ENCODE measurements at places on chromosomes 4 and X.

DNA sequence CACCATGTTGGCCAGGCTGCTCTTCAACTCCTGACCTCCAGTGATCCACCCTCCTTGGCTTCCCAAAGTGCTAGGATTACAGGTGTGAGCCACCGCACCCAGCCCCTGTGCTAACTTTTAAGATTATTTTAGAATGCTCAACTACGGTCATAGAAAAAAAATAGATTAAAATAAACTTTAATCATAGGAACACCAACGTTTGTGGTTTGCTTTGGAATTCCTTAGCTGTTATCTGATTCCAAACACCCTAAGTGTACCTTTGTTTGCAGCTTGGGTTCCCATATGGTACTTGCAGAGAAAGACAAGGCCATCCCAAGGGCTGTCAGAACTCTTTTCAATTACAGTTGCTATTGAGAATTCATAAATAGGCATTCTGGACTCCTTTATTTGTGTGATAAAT is 90.1 kb upstream of the EFHC2 start:
- DNase-seq, result no peak

GRCh38 chr4:77235289-77235854 is 78.4 kb downstream of the CCNG2 start:
- DNase-seq, result no peak

DNA sequence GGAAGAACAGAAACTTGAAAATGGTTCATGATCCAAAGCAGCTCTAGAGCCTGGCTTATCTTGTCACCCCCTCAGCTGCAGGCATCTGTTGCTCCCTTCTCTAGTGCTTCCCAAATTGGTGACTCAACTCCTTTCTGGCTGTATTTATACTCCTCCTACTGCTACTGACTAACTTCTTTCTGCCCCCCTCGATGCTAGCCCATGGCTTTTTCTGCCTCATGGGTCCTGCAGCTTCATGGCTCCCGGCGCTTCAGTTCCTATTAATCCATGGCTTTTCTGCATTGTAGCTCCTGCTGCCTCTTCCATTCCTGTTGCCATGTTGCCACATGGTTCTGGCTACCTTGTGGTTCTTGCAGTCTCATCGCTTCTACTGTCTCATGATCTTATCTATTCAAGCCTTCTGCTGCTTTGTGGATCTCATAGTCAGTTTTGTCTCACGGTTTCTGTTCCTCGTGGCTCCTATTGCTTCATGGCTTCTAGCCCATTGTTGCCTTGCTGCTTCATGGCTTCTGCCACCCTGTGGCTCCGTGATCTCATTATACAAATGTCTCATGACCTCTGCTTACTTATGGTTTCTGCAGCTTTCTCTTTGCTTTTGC is 48.1 kb downstream of the SMC1A start:
- DNase-seq, result no peak

DNA sequence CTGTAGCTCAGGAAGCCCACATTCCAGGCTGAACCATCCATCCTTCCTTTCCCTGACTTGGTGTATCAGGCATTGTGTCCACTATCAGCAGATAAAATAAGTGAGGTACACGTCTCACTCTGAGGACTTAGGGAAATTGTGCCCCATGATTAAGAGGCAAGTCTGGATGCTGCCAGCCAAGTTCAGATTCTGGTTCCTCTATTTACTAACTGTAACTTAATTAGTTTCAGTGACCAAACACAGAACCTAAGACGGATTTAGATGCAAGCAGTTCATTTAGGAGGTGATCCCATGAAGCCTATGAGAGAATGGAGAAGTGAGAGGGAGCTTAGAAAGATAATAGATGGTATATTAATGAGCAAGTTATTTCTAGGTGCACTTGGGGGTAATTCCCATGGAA is 56.6 kb upstream of the PACRGL start:
- no peak for DNase-seq

DNA sequence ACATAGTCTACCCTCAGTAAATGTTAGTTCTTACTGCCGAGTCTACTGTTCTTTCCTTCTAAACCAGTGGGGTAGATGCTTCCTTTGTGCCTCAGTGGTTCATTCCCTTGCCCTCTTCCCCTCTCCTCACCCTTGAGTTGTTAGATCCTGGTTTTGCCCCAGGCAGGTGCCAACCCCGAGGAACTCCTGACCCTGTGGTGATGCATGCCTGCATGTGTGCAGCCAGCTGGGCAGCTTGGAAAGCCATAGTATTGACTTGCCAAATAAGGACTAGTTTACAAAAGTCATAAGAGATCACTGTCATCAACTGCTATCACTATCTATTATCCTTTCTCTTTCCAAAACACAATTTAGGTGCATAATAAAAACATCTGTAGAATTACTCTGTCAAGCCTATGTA is 50.9 kb downstream of the REPS2 start:
- DNase-seq, result no peak

DNA sequence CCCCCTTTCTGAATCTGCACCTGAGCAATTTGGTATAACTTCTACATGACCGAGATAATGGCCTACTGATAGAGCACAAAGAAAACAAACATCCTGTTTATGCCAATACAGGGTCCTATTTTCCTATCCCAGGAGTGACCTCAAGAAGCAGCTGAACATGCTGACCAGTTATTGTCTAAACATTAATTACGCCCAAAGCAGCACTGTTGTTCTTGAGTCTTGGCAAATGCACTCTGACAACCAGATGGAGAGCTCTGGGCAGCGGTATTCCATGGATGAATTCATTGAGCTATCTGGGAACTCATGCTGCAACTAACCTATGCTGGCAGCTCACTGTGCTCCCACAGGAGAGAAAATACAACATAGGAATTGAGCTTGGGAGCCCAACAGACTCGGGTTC is 52.6 kb downstream of the PCYT1B start:
- DNase-seq, result no peak

Data from fibroblast of skin of left biceps (primary cell).